Omental fat pad (tissue), 4 donors: ENCODE measurements at places on chromosomes 7 and 10. TPM values are rescaled to one million over a fixed set of nuclear protein-coding genes. Genes with fewer than 3 reads are reported as not detected.

DNA sequence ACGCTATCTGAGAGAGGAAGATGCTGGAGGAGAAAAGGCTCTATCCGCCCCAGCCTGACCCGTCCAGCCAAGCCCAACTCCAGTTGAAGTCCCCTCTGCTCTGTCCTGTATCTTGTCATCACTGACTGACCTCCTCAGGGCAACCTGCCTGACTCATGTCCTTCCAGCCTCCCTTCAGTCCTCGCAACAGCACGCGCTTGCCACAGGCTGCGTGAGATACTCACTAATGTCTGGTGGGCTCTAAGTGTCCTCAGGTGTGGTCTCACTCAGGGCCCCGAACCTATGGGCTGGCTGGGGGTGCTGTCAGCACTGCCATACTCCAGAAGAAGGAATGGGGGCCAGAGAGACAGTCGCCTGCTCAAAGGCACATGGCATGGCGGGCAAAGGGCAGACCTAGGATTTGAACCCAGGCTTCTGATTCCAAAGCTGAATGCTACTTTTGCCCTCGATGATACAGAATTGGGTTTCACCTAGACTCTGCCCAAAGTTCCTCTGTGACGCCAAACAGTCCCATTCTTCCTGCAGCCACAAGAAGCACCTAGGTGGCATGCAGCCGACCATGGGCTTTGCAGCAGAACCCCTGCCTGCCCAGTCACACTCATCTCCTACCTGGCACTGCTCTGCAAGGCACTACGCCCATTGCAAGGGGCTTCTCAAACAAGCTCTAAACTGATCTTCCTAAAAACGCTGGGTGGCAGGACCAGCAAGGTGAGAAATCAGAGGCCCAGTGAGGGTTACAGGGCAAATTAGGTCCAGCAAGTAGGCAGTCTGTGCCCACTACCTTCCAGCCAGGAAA, 8.5 kb downstream of the FAM53B start:
- no peak for DNase-seq

Gene ZNF727
- 0.96 TPM for total RNA-seq

Gene RAB19
- total RNA-seq = not detected

Gene FAM237B
- total RNA-seq = not detected

Gene PPP1R3A
- not detected for total RNA-seq

Gene GIMAP1
- total RNA-seq = 10.5 TPM

Gene COL17A1
- 0.13 TPM for total RNA-seq
